ENCODE measurements at places on chromosomes 5 and 9.

- DNase-seq: no peak
Observed at GRCh38 chr5:75612901-75613300, 1.6 kb downstream of the ANKDD1B start.

DNA sequence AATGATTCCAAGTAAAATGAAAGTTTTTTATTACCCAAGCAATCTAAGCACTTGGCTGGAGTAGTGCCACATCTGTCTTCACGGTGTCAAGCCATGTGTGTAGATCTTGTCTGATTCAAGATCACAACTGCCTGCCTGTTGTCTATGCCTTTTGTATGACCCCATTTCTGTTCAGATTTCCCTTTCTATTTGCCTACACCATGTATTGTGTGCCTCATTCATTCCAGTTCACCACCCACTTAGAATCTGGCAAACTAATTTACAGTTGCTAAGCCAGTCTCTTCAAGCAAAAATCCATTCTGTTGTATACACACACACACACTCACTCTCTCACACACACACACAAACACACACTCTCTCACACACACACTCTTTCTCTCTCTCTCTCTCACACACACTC is 33.7 kb downstream of the GLDC start:
- no peak for DNase-seq

DNA sequence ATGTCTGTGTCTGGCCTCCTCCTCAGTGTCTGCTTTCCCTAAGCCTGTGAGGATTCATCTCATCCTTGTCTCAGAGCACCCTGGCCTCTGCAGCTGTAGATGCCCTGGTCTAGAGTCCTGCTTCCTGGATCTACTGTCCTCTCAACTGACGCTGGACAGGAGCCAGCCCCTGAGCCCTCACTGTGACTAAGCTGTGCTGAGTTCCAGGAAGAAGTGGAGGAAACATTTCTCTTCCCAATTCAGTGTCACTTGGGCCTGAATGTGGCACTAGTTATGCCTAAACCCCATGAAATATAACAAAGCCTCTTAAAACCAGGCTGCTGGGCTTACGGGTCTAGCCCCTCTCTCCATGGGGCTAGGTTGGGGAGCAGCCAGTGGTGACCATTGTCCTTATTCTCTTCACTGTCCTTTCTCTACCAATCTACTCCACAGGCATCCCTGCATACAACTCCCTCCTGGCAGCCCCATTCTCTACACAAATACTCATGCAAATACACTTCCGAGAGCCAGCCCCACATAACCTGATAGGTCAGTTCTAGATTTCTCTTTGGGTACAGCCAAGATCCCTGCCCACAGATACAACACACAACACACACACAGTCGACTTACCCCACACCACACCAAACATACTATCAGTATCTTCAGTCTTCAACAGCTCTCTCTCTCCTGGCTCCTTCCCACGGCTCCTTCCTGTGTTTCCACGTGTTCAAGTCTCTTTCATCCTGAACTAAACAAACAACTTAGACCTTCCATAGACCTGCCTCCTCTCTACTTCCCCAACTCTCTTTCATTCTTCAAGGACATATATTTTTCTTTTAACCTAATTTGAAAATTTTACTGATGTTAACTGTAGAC is 220.8 kb downstream of the SNX18 start:
- no peak for DNase-seq

- no peak for DNase-seq
Observed at GRCh38 chr5:4862500-4862899, 277.6 kb upstream of the ADAMTS16 start.

- DNase-seq: no peak
Observed at GRCh38 chr5:35416217-35416988, 186.1 kb upstream of the PRLR start.

GRCh38 chr5:167598166-167598565 is 693.3 kb upstream of the WWC1 start:
- no peak for DNase-seq

- no peak for DNase-seq
Observed at GRCh38 chr5:31794009-31794408, 155.1 kb downstream of the PDZD2 start.

- DNase-seq: no peak
Observed at GRCh38 chr9:6575324-6576034, 70.0 kb downstream of the GLDC start.

DNA sequence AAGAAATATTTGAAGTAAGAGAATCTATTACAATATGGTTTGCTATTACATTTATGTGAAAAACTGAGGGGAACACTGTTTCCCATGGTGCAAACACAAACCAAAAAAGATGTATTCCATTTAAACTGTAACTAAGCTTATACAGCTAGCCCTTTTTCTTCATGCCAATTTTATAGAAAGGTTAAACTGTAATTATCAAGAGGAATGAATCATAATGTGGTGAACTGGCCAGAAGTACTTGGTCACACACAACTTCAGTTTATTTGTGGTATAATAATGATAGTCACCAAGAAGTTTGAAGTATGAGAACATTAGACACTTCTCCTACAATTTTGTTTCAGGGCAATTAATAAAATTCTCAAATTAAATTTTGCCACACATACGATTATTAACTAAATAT is 177.9 kb downstream of the XRCC4 start:
- no peak for DNase-seq

DNA sequence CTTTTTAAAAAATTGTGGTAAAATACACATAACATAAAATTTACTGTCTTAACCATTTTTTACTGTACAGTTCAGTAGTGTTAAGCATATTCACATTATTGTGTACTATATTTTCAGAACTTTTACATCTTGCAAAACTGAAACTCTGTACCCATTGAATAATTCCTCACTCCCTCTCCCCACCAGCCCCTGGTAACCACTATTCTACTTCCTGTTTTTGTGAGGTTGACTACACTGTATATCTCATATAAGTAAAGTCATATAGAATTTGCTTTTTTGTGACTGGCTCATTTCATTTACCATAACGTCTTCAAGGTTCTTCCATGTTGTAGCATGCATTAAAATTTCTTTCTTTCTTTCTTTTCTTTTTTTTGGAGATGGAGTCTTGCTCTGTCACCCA is 87.0 kb downstream of the LNPEP start:
- DNase-seq: no peak

- no peak for DNase-seq
Observed at GRCh38 chr9:31136524-31136923, 1247.9 kb upstream of the ACO1 start.

DNA sequence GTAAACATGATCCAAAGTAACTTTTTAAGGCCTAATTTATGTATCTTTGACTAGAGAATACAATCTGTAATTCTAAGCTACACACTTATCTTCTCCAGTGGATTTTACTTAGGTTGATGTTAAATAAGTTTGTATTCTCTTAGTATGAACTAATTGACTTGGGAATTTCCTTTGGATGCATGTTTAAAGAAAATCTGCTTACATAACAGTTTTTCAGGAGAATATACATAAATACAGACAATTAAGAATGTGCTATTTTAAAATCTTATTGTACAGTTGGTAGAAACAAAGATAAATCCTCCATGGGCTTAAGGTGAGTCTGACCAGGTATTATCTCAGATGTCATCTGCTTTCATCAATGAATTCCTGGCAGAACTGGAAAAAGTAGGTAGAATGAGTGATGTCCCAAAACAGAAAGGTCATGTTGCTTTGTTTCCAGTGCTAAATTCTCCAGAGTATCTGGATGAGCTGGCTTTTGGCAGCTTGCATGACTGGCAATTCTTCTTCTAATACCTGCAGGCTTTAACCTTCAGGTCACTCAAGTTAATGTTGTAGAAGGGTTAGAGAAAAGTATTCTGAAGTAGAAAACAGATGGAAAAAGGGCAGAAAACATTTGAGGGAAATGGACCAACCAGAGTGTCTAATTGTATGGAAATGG is 150.6 kb downstream of the MACIR start:
- no peak for DNase-seq

DNA sequence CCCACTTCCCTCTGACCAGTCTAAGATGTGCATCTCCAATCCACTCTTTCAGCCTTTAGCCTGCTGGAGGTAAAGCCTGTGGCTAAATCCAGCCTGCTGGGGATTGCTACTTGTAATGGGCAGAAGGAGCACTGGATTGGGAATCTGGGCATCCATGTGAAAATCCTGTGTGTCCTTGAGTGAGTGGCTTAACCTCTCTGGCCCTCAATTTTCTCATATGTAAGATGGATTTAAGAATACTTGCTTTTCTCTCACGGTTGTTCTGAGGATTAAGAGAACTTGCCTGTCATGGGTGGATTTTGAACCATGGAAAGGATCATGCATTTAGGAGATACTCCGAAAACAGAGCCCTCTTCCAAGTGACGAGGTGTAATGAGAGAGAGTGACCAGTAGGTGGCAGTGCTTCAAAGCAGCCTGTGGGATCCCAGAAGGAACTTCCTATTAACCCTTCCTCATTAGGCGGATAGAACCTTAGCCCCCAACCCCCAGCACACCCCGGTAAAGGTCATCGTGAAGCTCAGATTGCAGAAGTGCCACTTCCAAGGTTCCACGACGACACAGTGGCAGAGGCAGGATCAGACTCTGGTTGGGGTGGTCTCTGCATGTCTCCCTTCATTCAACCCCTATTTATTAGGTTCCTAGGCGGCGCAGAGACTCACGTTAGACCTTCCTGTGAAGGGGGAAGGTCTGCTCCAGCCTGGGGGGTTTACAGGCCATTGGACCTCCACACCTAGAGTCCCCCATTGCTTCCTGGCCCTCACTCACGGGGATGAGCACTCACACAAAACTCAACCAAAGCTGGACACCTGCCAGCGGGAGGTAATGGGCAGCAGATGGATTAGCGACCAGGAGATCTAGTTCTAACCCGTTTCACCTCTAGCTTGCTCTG is 68.7 kb upstream of the ZNF618 start:
- DNase-seq: no peak

DNA sequence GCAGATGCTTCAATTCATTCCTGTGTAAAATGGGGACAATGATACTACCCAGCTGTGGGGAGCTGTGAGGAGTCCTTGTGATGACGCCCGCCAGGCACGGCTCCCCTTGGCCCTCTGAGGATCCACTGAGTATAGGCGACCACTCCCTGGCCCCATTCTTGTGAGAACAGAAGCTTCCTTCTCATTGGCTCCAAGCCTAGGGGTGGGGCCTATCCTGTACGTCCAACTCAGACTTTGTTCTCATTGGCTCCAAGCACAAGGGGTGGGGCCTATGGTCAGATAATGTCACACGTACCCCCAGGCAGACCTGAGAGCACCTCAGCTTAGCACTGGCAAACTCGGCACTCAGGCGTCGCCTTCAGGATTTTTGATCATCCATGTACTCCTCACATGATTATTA is 232.9 kb upstream of the MVB12B start:
- DNase-seq: no peak

DNA sequence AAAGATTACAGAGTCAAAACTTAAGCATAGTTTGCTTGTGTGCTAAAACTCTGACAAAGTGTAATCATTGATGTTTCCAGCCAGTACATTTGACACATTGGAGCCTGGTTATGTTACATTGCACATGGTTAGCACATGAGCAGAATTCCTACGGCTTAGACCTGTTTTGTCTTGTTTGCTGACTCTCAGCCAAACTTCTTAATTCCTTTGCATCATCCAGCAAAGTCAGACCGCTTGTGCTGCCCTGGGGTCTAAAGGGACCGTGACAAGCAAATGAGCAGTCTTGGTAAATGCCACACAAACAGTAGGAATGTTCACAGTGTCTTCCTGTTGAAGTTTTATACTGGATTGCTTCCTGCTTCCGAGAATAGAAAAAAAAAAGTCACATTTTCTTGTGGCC is 72.0 kb upstream of the ENTREP1 start:
- no peak for DNase-seq

DNA sequence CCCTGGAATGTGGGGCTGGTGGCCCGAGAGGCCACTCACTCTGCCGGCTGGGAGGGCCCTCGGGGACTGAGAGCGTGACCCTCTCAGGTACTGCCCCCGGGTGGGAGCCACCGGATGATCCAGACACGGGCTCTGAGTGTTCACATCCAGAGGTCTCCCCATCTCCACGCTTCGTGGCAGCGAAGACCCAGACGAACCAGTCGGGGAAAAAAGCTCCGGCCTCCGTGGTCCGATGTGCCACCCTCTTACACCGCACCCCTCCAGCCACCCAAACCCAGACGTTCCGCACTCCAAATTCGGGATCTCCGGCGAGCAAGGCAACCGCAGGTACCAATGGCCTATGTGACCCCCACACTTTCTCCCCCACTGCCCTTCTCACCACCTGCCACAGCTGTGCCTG is 49.5 kb downstream of the AMBP start:
- DNase-seq: no peak

- DNase-seq: no peak
Observed at GRCh38 chr5:112077180-112077579, 320.2 kb upstream of the NREP start.

GRCh38 chr9:100196215-100196614 is 97.2 kb downstream of the INVS start:
- DNase-seq: no peak

Data from NCI-H446 (cell line).